Stimulated activated CD8-positive, alpha-beta memory T cell treated with anti-CD3 and anti-CD28 coated beads, Interleukin-7, amount 100 ng/mL, for 1 hour (primary cell): ENCODE measurements at places on chromosomes 5 and 9.

- no peak for DNase-seq
These were observed 603 bp downstream of the PPIP5K2 start for GRCh38 chr5:103120607-103121200.

DNA sequence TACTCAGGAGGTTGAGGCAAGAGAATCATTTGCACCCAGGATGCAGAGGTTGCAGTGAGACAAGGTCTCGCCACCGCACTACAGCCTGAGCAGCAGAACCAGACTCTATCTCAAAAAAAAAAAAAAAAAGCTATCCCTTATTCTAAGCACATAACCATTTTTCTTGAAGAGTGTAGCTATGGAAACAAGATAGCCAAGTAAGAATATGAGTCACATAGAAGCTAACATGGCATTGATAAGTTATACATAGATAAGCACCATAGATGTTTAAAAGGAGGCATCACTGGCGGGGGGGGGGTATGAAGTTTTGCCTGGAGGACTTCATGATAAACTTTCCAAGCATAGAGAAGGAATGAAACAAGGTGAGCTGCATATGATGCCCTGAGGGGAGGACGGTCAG, 26.0 kb downstream of the CHSY3 start:
- DNase-seq: no peak

DNA sequence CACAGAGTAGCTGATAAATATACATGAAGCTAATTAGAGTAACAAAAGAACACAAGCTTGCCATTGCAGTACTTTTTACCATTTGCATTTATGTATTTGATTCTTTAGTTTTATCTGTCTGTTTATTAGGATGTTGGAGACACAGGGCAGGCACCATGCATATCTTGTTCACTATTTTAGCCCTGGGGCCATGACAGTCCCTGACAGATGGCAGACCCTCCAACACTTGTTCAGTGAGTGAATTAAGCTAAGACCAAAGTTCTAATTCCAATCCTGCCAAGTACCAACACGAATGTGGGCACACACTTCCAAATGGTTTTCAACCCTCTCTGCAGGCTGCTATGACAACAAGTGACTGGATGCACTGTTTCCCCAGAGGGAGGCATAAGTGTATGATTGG, 12.0 kb upstream of the RARS1 start:
- no peak for DNase-seq

- DNase-seq: no peak
These were observed 14.9 kb downstream of the IL4 start for GRCh38 chr5:132688536-132689339.

DNA sequence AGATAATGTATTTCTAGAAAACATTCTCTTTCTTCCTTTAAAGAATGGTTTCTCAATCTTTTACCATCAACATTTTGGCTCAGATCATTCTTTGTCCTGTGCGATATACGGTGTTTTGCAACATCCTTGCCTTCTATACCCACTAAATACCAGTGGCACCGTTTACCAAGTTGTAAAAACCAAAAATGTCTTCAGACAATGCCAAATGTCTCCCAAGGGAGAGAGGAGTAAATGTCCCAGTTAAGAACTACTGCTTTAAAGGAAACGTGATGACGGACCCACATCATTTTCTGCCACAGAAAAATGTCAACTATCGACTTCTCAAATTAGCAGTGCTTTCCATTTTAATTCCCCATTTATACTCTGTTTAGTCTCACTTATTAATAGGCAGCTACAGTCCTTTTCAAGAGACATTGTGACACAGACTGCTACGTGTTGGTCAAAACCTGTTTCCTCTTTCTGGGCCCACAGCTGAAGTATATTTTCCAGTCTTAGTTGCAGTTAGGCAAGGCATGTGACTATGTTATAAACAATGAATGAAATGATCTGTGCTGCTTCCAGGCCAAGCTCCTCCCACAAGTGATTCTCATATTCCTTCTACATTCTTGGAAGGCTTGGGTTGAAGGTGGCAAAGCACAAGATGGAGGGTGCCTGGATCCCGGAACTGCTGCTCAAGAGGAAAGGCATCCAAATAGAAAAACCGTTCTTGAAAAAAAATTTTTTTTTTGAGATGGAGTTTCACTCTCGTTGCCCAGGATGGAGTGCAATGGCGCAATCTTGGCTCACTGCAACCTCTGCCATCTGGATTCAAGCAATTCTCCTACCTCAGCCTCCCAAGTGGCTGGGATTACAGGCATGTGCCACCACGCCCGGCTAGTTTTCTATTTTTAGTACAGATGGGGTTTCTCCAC, 8.8 kb downstream of the PRXL2C start:
- no peak for DNase-seq

GRCh38 chr9:14215614-14216013, 98.3 kb downstream of the NFIB start:
- DNase-seq: no peak

GRCh38 chr5:36535378-36535777, 71.0 kb upstream of the SLC1A3 start:
- DNase-seq: no peak

- DNase-seq: no peak
These were observed 1.2 kb downstream of the EXOC3 start for GRCh38 chr5:444226-444625.

GRCh38 chr5:155827949-155828348, 499.0 kb upstream of the SGCD start:
- DNase-seq: no peak

GRCh38 chr9:85994191-85994590, 53.2 kb downstream of the NAA35 start:
- DNase-seq: no peak

DNA sequence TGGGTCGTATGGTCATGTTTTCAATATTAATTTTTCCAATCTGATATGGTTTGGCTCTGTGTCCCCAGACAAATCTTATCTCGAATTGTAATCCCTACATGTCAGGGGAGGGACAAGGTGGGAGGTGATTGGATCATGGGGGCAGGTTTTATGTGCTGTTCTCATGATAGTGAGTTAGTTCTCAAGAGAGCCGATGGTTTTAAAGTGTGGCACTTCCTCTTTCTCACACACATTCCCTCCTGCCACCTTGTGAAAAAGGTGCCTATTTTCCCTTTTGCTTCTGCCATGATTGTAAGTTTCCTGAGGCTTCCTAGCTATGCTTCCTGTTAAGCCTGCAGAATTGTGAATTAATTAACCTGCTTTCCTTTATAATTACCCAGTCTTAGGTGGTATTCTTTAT, 309.1 kb upstream of the GRIN3A start:
- DNase-seq: no peak

GRCh38 chr5:11719888-11720481, 184.3 kb downstream of the CTNND2 start:
- peak; percentile 2 for DNase-seq

- no peak for DNase-seq
These were observed 69.3 kb upstream of the IL17B start for GRCh38 chr5:149448431-149448830.

DNA sequence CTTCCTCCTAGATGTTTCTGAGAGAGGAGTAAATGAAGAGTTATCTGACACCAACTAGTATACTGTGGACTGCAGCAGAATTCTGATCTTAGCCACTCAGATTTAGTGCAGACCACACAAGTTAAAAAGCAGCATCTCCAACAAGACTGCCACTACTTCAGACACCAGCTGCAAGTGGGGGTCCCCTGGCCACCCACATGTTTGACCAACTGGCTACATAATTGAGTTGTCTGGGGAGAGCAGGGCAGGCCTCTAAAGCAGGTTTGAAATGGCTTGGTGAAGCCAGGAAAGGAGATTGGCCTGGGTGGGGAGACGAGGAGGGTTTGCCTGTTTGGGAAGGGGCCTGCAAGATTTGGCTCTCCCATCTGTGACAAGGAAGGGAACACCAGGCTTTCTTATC, 40.5 kb upstream of the FAM81B start:
- no peak for DNase-seq

GRCh38 chr9:72635197-72635596, 113.8 kb downstream of the TMC1 start:
- DNase-seq: no peak

DNA sequence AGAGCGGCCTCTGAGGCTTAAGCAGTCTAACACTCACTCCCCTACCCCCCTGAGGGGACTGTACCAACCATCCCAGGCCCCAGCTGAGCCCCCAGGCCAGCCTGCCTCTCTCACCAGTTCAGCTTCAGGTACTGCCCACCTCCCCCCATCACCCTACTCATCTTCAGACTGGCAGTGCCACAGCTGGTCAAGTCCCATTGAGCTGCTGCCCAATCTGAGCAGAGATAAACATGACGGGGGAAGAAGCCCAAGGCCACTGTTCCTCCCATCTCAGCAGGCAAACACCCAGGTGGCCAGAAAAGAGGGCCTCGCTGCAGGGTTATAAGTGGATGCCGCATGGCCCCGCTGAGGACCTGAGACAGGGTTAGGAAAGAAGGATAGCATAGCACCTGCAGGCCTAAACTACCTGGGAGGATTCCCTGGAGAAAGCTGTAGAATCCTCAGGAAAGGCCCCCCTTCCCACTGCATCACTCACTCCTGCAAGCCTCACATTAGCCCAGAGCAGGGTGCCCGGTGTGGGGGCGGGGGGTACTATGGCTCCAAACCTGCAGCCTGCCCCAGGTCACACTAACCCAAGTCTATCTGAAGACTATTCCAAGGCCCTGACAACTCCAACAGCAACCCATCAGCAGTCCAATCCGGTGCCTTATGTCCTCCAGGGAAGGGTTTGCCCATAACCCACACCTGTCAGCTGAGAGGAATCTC, 3.6 kb downstream of the B4GALT1 start:
- no peak for DNase-seq

DNA sequence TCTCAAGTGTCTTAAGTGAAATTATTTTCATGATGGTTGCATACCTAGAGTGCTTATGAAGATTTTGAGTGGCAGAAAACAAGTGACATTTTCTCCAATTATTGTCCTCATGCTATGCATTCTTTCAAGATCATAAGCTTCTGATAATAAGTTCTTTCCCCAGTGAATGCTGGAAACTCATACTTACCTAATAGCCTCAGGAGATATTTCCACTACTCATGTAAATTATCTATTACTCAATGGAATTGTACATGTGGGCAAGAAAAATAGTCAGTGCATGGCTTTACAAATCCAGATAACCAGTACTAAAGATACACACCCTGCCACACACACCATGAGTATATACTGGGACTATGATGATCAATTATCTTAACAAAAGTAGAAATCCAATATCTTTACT, 1219.4 kb upstream of the C9orf72 start:
- DNase-seq: no peak

GRCh38 chr5:129767927-129768380, 20.1 kb downstream of the MINAR2 start:
- no peak for DNase-seq

GRCh38 chr5:176559683-176560082, 10.5 kb downstream of the CDHR2 start:
- no peak for DNase-seq

DNA sequence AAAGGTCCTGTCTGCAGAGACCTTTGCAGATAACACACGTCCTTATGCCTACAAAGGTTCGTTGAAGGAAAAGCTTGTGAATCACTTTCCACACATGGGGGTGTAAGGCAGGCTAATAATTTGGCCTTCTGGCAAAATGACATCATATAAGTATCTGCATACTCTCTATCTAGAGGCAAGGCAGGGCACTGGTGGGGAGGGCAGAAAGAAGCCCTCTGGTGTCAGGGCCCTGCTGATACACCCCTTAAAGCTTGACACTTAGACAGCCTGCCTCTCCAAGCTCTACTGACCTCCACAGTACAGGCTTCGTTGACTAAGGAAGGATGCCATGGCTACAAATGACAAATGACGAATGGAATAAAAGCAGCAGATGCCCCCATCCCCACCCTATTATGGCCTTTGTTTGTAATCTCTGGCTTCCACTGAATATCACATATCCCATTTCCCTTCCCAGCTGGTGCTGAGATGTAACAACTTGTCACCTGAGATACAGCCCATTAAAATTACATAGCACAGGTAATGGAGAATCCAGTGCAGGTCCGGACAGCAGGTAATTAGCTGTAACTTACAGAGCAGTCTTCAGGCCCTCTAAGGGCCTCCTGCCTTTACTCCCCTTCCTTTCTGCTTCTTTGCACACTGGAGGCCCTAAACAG, 76.9 kb upstream of the IFNK start:
- no peak for DNase-seq

DNA sequence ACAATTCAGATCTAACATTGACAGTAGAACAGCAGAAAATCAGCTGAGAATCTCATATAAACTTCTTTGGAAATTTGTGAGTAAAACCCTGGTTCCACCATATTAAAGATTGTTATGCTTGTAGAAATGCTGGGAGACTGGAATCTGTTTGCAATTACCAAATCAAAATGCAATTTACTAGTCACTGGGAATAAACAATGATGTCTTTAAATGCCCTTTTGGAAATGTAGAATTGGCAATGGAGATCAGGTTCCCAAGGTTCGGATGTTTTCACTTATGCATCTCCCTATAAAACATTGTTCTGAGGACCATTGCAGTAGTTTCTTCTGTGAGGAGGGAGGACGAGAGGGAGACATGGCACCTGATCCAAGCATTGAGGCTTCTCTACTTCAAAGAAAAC, 384.4 kb downstream of the TMEM167A start:
- DNase-seq: no peak

- no peak for DNase-seq
These were observed 22.7 kb downstream of the RCL1 start for GRCh38 chr9:4815381-4815956.

DNA sequence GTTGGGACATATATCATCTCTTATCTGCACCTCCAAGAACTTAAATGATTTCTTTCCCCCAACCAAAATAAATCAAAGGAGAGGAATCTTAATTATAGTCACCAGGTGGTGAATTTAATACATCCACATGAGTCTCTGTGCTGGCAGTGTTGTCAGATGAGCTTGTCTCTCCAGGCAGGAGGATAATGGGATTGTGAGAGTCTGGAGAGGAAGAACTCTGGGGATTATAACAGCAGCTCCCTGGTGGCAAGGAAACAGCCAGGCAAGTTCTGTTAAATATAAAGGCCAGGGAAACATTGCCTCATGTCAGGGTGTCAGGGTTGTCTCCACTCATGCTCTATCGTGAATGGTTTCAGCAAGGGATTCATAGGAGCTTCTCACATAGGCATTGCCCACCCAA, 80.8 kb downstream of the TLR4 start:
- no peak for DNase-seq

DNA sequence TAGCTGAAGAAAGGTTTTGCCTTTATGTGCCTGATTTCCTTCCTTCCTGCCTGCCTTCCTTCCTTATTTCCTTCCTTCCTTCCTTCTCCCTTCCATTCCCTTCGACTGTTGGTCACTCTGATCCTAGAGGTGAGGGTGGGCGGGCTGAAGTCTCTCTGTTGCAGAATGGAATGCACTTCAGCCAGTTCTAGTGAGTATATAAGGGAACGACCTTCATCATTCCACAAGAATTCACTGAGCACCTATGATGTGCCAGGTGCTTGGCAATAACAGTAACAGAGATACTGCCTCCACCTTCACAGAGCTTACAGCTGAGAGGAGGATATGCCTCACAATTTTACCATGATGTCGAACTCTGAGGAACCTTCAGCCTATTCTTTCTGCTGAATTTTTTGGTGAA, 8.7 kb upstream of the OR5C1 start:
- DNase-seq: no peak

GRCh38 chr5:186091-187041, 4.9 kb upstream of the LRRC14B start:
- DNase-seq: no peak
